GM12892 (cell line): ENCODE measurements at places on chromosomes 16 and 17.

DNA sequence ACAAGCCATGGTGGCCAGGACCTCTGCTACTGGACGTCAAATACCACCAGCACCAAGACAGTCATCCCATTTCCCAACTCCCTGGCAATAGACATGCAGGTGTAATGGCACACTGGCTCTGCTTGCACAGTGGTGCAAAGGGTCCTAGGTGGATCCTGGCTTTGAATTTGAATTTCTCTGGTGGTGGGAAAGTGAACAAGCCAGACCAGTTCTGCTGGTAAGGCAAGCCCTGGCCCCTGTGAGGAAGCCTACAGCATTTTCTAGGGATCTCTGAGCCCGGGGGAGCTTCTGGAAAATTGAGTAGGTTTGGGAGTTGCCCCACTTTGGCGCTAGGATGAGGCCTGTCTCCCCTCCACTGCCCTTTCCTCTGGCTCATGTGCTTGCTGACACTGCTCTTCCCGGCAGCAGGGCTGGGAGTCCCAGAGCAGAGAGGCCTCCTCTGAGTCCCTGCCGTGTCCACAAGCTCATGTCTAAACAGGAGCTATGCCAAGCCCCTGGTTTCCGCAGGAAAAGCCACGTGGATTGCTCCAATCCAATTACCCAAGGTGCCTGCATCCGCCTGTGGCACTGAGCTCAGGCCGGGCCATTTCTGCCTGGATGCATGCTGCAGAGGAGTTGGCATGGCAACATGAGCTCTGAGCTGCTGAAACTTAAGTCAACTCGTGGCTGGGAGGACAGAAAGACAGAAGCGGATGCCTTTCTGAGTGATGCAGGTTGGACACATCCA is 67.0 kb downstream of the PRMT7 start:
- no peak for DNase-seq

GRCh38 chr16:75288181-75288580 is 36.8 kb upstream of the BCAR1 start:
- DNase-seq: no peak

DNA sequence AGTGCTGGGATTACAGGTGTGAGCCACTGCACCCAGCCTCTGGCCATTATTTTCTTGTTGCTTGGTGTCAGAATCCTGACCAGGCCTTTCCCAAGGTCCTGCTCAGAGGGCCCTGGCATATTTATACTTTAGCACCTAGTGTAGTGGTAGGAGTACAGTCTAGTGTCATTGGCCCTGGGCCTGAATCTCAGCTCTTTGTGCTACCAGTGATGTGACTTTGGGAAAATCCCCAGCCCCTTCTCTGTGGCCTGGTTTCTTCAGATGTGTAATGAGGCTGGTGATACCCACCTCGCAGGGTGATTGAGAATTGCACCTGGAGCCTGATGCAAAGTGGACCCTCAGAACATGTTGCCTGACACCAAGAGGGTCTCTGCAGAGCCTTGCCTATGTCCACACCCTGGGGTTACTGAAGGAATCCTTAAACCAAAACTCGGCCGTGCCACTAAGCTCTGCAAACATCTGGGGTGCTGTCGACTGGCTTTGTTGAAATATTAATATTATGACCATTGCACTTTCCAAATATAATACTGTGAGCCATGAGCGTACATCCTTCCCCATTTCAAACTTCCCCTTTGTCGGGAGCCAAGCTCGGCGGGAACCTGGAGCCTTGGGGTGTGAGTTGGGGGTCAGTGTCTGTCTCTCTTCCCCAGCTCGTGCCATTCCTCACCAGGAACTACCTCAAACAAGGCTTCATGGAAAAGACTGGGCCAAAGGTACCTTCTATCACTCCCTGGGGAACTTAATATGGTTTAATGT is 18.0 kb upstream of the RNF135 start:
- DNase-seq: no peak

- DNase-seq: no peak
Measured at GRCh38 chr16:6377956-6378355, 954.7 kb upstream of the RBFOX1 start.

DNA sequence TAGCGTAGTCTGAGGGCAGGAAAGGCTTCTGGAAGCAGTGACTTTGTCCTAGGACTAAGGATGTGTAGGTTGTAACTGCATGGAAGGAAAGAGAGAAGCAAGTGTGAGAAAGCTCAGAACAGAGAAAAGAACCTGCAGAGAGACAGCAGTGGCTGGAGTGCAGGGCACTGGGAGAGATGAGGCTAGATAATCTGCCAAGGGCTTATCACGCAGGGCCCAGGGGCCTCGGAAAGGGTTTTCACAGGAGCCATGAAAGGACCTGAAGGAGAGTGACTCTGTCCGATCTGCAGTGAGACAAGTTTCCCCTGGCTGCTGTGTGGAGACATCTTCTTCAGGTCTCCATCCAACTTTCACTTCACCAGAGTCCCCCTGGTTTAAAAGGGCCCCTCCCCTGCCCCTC is 7.1 kb upstream of the SRCAP start:
- no peak for DNase-seq

GRCh38 chr17:57959929-57960328 is 4.7 kb upstream of the CUEDC1 start:
- no peak for DNase-seq

DNA sequence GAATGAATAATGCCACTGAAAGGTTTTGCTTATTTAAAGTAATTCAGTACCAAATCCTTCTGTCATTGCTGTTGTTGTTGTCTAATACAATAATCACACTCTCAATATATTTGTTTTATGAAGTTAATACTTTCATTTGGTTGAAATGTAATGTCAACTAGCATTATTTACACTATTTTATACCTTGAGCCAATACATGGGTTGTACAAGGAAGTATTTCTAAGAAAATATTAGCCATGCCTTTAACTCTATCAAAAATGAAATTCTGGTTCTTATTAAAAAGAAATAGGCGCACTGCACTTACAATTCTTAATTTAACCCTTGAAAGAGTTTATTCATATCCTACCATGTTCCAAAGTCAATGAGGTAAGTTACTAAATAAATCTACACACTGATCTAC is 17.6 kb upstream of the ABCA10 start:
- DNase-seq: no peak

DNA sequence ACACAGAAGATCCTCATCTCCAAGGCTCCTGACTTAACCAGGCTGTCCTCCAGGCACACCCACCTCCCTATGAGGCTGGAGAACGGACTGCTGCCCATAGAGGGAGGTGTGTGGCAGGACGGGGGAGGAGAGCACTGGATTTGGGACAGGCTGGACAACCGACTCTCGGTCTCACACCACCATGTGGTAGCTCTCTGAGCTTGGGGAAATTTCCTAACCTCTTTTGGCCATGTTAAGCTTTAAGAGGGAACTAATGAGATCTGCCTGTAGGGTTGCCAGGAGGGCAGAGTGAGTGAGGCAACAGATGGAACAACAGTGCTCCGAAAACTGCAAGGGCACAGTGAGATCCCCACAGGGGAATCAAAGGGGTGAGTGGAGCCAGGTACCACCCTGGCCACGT is 32.7 kb downstream of the RHBDL3 start:
- no peak for DNase-seq

DNA sequence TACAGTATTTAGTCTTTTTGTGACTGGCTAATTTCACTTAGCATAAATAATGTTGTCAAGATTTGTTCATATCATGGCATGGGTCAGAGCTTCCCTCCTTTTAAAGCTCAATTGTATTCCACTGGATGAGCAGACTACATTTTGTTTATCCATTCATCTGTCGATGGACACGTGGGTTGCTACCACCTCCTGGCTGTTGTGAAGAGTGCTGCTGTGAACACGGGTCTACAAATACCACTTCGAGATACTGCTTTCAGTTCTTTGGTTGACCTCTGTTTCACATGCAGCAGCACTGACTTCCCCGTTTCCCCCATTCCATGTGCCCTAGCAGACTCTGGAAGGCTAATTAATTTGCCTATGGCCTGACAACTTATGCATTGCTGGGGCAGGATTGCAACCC is 285.4 kb downstream of the SHISA9 start:
- DNase-seq: no peak

DNA sequence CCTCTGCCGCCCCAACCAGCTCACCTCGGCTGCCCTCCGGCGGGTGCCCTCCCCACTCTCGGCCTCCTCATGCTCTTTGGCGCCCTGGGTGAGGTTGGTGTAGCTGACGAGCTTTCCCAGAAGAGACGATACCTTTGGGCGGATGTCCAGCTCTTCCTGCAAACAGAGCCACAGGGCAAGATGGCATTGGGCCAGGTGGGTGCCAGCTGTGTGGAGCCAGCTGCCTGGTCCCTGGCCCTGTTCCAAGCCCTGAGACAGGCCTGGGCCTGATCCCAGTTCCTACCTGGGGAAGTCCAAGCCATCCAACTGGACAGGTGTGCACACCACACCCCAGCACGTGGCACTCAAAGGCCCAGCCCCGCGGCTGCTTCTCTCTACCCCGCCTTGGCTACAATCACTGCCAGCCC is 6.9 kb downstream of the SLC12A4 start:
- DNase-seq: no peak

DNA sequence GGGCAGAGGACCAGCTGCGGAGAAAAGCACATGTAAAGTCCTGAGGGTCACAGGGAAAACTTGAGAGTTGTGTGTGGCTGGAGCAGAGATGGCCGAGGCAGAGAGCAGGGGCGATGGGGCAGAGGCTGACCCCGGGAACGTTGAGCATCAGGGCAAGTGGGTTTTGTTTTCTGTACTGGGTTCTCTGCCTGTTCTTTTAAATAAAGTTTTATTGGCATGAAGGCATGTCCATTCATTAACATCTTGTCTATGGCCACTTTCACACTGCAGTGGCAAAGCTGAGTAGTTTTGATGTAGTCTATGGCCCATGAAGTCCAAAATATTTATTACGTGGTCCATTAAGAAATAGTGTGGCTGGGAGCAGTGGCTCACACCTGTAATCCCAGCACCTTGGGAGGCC is 64.4 kb downstream of the ABCC1 start:
- no peak for DNase-seq

DNA sequence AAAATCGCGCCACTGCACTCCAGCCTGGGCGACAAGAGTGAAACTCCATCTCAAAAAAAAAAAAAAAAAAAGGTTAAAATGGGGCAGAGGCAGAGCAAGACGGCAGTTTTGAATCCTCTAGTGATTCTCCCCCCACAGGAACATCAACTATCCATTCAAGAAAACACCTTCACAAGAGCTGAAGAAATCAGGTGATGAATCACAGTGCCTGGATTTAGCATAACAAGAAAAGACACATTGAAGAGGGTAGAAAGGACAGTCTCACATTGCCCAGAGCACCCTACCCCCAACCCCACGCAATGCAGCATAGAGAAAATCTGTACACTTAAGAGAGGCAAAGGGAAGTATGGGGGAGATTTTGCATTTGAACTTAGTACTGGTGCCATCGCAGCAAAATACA is 28.8 kb upstream of the RNF43 start:
- no peak for DNase-seq

DNA sequence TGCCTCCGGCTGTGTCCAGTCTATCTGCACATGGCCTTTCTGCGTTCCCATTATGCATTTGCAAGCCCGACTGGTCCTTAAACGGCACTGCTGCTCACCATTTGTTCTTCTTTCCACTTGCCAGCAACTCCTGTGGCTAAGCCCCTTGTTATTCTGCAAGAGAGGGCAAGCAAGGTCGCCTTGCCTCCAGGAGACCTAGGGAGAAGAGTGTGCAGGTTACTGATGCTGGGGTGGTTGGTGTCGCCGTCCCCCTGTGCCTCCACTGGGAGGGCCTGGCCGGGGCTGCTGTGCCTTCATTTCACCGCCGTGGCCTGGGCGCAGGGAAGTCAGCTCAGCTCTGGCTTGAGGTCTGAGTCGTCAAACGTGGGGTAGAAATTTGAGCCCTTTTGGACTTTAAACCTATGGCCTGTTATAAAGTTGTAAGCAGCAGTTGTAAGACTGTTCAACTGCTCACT is 12.7 kb downstream of the SLC6A4 start:
- DNase-seq: no peak

- peak; percentile 29 for DNase-seq
Measured at GRCh38 chr17:7173687-7174602, 5.2 kb downstream of the ASGR1 start.

- DNase-seq: no peak
Measured at GRCh38 chr17:11803231-11803969, 193.9 kb downstream of the ZNF18 start.

DNA sequence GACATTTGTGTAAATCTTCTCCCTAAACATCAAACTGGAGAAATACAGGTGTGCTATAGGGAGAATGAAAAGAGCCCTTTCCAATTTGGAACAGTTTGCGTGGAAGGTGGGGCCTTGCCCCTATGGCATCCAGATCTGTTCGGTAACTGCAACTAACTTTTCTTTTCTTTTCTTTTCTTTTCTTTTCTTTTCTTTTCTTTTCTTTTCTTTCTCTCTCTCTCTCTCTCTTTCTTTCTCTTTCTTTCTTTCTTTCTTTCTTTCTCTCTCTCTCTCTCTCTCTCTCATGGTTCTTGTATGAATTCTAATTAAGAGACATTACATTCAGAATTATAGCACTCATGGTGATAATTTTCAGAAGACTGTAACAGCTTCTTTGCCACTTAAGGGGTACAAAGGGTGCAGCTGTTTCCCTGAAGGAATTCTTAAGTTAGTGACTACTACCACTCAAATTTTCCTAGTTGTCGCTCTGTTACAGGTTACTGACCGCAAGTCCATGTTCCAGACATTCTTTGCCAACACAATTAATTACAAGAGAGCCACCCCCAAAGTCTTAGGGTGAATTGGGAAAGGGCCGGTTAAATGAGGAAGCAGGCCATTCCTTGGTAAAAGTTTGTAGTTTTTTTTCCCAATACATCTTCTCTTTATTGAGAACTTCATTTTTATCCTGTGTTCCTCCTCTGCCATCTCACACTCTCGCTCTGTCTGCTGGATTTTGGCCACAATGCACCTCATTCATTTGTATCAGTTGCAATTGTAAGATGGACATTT is 69.8 kb downstream of the KSR1 start:
- no peak for DNase-seq

DNA sequence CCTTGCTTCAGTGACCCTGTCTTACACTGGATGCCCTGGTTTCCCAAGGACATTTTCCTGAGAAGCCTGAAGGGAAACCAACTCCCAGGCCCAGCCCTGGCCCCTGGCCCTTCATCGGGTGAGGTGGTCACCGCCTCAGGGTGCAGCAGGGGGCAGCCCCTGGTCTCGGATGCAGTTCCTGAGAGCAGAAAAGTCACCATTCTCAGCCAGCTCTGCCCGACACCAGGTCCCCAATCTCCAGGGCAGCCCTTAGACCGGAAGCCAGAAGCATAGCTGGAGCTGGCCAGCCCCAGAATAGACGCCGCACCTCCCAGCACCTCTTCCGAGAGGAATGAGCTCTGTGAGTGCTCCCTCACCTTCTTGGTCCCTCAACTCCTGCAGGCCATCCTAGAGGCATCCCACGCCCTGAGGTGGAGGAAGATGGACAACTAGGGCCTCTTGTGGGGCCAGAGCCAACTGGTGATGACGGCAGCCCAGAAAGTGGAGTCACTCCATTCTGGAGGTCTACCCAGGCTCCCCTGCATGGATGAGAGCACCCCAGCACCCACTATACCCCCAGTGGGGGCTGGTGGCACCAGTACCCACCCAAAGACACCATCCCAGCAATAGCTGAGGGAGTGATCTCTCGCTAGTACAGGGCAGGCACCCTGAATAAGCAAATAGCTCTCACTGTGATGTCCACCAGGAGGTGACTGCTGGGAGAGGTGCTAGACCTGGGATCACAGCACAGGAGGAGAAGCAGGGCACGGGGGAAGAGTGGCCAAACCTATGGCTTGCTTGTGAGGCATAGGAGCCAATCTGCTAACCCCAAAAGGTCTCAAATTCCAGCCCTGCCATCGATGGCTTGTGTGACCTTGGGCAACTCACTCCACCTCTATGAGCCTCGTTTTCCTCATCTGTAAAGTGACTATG is 56.2 kb downstream of the TK2 start:
- no peak for DNase-seq

- no peak for DNase-seq
Measured at GRCh38 chr16:35150805-35151312, 1691.4 kb downstream of the TP53TG3F start.
